ENCODE measurements at places on chromosomes 7 and 10. TPM values are rescaled to one million over a fixed set of nuclear protein-coding genes. Genes with fewer than 3 reads are reported as not detected.

RNF32 gene
- 0.30 TPM for total RNA-seq

TMEM176A gene
- total RNA-seq: not detected

CAMK2B gene
- total RNA-seq: 0.11 TPM

SFTPA1 gene
- not detected for total RNA-seq

CISD1 gene
- 13.2 TPM for total RNA-seq

LIPK gene
- total RNA-seq: not detected
